Glutamatergic neuron (in vitro differentiated cells): ENCODE measurements at places on chromosomes 3 and 15.
A peak's percentile ranks its signal among the peaks of the same experiment; 100 is the strongest.

DNA sequence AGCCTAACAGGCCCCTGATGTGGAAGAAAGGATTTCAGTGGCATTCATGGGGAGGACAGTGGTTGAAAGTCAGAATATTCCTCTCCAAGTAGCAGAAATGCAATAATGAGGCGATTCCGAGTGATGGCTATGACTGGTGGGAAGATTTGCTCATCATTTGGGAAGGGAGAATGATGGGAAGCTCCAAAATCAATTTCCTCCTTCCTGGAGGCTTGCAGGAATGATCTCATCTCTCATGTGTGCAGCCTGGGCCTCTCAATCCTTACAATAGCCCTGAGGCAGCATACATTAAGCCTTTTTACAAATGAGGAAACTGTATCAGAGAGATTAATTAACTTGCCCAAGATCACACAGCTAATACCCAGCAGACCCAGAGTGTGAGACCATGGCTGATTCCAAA lies 58.7 kb downstream of the BOC start:
- no peak for DNase-seq

GRCh38 chr3:146818866-146819265 lies 213.7 kb upstream of the PLSCR5 start:
- DNase-seq: no peak

DNA sequence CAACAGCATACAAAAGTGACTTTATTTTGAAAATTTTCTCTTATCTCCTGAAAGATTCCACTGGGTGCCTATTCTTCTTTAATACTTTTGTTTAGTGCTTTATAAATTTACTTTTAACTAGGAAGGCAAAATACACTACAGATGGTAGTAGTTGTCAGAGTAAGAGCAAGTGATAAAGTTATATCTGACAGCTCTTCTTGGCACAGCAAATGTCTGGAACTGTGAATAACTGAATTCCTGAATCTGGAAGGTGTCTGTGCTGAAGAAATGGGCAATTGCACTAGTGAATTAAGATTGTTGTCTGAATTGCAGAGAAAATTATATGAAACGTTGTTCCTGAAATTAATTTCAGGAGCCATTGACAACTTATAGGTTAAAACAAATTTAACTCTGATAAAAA lies 213.8 kb upstream of the CBLB start:
- DNase-seq: no peak

GRCh38 chr3:150135287-150135721 lies 164.6 kb upstream of the PFN2 start:
- DNase-seq: no peak

DNA sequence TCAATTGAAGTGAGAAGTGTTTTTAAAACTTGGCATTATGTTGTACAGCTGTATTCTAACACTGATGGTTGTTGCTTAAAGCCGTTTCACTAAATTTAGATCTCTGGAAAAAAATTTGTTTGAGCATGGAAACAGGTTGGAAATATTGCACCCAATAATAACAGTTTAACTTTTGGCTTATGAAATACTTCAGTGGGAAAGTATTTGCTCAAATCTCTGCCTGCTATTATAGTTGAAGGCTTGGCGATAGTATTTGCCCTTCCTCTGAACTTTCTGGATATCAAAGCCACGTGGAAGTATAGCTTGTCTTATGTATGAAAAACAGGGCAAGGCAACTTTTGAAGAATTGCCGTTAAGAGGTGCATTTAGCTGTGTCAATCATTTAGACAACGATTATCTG lies 270.3 kb upstream of the LRRFIP2 start:
- no peak for DNase-seq

DNA sequence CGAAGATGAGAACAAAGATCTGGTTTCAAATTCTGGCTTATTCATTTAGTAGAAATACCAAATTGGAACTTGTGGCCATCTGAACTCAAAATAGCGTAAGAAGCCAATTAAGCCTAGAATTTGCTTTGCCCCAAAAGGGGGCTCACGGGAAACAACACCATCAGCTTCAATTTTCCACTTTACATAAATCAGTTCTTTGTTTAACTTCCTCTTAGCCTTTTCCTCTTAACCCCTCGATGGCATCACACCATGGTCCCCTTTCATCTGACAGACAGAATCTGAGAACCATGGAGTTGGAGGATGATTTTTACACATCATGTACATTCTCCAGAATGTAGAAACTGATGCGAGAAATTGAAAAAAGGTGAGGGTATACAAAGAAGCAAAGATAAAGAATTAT lies 207.0 kb downstream of the FOXP1 start:
- no peak for DNase-seq

DNA sequence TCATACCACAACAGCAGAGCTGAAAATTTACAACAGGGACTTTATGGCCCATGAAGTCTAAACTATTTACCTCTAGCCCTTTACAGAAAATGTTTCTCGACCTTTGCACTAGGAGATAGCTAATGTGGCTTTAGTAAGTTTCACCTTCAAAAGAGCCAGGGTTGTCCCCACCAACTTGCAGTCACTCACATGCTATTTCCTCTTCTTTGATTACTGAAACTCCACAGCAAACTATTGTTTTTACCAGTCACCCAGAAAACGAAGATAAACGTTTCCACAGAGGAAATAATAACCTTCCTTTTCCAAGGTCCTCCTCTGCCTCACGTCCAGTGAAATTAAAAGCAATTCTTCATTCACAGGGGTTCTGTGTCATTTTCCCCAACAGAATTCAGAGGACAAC lies 48.2 kb downstream of the WWTR1 start:
- DNase-seq: no peak

DNA sequence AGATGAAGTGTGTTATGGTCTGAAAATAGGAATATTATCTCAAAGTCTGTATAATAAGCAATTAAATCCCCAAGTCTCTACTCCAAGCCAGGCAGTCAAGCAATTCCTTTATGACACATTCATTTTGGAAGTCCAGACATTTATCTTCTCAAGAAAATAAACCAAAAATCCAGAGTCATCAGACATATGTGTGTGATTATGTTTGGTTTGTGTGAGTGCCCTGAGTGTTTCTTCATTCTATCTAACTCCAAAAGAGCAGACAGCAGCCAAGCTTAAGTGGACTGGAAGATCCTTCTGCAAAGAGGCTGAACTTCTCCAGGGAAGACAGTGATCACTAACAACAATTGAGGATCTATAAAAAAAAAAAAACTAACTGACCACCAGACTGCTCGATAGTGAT lies 239.8 kb downstream of the STAG1 start:
- DNase-seq: no peak

- DNase-seq: no peak
Observed at GRCh38 chr3:4772171-4772804, 206.9 kb upstream of the BHLHE40 start.

DNA sequence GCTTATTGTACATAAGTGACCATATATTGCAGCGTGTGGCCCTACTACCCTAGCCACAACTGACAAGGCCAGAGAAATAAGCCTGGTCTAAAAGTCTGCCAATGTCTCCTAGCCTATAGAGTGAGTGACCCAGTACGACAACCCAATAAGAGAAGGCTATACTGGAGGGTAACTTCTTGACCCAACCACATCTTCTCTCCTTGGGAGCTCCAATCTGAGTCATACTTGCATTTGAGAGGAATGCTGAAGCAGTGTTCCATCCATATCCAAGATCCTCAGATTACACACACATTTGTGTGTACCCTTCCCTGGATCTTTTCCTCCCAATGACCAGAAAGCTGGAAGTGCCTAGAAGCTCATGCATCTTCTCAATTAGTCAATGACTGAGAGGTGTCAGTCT lies 11.3 kb upstream of the STT3B start:
- DNase-seq: no peak

DNA sequence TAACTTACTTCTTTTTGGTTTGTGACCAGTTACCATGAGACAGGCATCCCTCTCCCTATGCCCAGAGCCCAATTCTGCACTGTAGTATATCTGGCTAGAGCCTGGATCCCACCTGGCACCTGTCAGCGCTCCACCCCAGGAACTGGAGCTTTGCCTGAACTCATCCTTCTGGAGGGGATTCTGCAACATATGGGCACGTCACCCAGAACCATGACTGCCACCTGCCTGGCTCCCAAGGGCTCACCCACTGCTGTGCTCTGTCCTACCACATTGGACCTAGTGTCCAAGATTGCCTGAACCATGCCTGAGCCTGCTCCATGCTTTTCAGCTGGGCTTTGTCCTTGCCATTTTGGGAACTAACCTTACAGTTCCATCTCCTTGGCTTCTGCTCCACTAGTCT lies 21.1 kb upstream of the GAP43 start:
- no peak for DNase-seq

GRCh38 chr3:146803745-146804144 lies 198.6 kb upstream of the PLSCR5 start:
- DNase-seq: peak; percentile 64

DNA sequence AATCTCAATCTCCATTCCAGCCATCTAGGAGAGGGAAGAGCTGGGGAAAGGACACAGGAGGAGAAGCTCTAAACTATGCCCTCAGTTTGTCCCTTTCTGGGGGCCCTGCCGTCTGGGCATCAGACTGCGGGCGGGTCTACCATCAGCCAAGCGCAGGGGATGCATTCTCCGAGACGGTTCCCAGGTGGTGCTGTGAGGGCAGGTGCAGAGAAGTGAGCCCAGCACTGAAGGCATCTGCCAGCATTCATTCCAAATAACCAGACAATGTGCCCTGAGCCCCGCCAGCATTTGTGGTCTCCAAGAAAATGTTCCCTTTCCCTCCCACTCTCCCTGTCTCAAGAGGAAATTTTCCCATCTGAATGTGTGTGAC lies 265.7 kb downstream of the XXYLT1 start:
- DNase-seq: no peak

DNA sequence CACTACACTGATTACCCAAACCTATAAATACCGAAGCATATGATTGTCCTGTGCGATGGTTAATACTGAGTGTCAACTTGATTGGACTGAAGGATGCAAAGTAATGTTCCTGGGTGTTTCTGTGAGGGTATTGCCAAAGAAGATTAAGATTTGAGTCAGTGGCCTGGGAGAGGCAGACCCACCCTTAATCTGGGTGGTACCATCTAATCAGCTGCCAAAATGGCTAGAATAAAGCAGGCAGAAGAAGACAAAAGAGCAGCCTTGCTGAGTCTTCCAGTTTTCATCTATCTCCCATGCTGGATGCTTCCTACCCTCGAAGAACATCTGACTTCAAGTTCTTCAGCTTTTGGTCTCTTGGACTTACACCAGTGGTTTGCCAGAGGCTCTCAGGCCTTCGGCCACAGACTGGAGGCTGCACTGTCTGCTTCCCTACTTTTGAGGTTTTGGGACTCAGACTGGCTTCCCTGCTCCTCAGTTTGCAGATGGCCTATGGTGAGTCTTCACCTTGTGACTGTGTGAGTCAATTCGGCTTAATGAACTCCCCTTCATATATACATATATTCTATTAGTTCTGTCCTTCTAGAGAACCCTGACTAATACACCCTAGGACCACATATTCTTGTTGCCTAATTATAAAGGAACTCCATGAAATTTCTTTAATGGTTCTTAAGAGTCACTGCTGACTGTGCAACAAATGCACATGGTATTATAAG lies 31.7 kb downstream of the CSNK1G1 start:
- DNase-seq: no peak

- DNase-seq: peak; percentile 52
Observed at GRCh38 chr3:44950275-44950734, 25.7 kb downstream of the ZDHHC3 start.

DNA sequence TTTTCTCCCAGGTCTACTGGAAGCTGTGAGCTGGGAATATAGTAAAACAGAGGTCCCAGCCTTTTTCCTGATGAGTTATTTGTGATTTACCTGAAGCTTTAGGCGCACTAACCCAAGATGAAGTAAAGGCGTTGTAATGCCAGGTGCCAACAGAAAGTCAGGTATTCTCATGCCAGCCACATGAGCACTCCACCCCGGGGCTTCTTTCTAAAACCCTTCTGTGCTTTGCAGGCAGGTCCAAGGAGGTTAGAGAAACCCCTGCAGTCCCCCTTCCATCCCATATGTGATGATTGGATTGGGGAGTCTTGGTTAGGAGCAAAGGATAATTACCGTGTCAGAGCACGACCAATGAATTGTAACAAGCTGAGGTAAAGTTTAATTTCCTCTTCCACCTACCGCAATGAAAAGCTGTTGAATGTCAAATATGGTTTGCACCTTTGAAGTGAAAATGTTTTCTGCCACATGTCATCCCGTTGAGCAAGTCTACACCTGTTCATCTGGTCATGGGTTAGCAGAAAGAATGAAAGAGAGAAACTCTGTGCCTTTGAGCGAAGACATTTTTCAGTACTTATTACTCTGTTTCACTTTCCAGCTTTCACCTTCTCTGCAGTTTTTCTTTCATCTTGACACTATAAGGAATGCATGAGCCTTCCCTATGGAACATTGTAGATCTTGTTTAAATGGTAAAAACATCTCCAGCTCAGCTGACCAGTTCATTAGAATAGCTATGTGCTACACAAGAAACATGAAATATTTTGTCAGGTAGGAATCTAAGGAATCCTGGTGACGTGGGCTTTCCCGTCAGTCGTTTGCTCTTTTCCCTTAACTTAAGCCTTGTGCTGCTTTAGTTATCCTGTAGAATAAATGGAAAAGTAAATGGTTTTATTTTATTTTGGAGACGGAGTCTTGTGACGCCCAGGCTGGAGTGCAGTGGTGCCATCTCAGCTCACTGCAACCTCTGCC lies 204.6 kb upstream of the IL12A start:
- no peak for DNase-seq

- DNase-seq: no peak
Observed at GRCh38 chr15:98003996-98004395, 43.5 kb downstream of the ARRDC4 start.

GRCh38 chr3:195001961-195002861 lies 268.7 kb downstream of the XXYLT1 start:
- peak; percentile 73 for DNase-seq

DNA sequence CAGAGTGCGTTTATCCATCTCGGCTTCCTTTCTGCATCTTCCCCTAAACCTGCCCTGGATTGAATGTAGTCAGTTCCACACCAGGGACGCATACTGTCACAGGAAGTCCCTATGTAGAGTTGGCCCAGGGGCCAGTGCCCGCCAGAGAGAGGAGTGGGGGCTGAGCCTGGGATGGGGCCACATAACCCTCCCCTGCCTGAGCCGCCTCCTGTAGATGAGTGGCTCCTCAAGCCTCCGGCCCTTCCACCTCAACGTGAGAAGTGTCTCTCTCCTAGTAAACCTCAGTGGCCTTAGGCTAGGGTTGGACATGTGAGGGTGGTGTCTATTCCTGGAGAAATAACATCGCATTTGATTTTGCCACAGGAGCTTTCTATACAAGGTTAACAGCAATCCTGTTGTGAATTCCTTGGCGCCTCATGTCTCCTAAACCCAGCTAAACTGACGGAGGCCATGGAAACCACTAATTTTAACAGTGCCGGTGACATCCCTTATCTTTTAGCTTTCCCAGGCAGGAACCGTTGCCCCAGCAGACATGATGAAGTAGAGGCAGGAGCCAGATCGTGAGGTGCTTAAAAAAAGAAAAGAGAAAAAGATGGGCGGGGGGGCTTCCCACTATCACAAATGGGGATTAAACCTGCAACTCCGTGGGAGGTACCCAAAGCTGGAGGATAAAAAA lies 171.1 kb downstream of the CHDH start:
- DNase-seq: no peak
